Chondrocyte (in vitro differentiated cells): ENCODE measurements at places on chromosomes 2 and 18. TPM values are rescaled to one million over a fixed set of nuclear protein-coding genes. Genes with fewer than 3 reads are reported as not detected.

DNA sequence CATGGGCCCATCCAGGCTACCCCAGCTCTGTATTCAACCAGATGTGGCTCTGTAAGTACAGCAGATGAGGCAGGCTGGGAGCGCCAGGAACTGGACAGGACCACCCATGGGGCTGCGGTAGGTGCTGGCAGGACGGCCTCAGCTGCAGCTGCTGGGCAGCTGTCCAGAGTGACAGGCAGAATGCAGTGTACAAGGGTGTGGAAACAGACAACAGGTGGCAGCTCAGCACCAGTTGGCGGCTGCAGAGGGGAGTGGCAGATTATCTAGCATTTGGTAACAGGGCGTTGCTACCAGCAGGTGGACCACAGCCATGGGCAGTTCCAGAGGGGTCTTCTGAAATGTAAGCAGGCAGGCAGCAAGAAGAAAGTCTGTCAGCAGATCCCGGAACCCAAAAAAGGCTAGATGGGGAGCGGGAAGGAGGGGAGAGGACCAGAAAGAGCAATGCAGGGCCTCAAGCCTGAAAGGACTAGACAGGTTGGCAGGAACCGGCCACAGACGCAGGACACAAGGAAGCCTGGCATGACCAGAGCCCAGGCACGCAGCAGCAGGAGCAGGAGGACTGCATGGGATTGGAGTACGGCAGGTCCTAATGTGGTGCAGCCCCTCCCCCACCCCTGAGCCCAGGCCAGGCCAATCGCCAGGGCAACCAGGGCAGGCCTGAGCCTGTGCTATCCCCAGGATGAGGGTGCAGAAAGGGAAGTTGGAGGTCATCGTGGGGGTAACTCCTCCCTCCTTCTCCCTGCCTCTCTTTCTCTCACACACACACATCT, 24.7 kb downstream of the PKDCC start:
- no peak for DNase-seq

Gene EIF5B
- total RNA-seq = 34.5 to 46.3 TPM (median 35.2 TPM) in 3 replicates

Gene SH3YL1
- total RNA-seq = 33.7 to 52.9 TPM (median 36.1 TPM) in 3 replicates

DNA sequence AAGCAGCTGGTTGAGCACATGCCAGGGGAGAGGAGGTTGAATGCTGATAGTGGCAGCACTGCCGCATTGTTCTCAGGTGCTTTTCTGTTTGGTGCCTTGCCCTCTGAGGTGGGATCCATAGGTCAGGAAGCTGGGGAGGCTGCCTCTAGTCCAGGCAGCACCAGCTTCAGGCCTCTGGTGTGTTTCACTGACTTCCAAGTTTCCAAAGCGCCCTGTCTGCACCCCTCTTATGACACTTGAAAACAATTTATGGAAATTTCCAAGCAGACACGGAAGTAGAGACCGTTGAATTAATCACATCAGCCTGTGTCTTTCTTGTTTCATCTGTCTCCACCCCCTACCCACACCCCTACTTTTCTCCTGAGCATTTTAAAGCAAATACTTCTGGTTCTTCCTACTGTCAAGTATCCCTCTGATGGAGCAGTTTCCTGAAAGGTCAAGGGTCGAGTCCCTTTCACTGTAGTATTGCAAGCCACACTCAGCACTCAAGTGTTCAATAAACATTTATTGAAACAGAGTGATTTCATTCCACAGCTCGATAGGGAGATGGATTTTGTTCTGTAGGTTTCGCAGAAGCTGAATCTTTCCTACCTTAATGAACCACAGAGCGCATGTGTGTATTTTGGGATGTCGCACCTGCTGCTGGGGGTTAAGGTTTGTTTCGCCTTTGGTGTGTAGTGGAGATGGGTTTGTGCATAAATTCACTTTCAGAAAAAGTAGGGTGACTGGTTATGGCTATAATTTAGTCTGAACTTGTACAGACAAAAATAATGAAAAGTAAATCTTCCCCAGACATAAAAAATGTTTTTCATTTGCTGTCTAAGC, 21.4 kb downstream of the DGKD start:
- DNase-seq = no peak

Gene PTPRM
- total RNA-seq = 116 to 142 TPM (median 131 TPM) in 3 replicates

- DNase-seq = no peak
These were observed 32.9 kb downstream of the ACTR3 start for GRCh38 chr2:113922784-113923183.

- no peak for DNase-seq
These were observed 246.3 kb upstream of the RASGRP3 start for GRCh38 chr2:33230195-33230594.

GRCh38 chr2:150174056-150174805, 313.2 kb downstream of the RND3 start:
- DNase-seq = no peak

DNA sequence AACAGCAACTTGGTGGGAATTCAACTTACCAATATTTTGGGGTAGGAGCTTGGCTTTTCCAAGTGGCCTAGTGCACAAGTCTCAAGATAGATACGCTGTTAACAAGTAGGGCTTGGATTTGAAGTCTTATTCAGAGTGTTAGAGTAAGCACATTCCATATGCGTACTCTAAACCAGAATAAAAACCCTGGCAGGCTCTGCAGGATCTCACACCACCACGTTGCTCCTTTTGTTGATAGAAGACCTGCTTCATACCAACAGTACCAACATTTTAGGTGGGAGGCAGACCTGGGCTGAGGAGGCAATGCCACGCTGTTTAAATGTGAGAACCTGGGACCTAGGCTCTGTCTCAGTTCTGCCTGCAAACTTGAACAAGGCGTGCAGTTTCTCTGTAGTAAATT, 214.0 kb downstream of the RNF144A start:
- DNase-seq = no peak

DNA sequence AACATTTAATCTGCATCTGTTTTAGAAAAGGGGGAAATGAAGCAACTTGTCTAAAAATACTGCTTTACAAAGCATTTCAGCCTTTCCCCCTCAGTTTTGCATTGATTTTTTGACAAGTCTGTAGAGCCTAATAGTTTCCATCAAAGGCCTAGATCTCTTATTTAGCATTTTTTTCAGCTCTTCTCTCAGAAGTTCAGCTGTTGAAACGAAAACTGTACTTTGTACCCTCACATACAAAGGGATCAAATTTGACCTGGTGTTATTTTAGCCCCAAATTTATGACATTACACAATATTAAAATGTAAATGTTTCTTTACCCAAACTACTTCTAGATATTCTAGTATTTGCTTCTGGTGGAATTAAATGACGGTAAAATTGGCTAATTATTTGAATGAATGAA, 13.0 kb downstream of the YPEL5 start:
- DNase-seq = no peak
